ENCODE measurements at places on chromosomes 5 and 9.
A peak's percentile ranks its signal among the peaks of the same experiment; 100 is the strongest.

DNA sequence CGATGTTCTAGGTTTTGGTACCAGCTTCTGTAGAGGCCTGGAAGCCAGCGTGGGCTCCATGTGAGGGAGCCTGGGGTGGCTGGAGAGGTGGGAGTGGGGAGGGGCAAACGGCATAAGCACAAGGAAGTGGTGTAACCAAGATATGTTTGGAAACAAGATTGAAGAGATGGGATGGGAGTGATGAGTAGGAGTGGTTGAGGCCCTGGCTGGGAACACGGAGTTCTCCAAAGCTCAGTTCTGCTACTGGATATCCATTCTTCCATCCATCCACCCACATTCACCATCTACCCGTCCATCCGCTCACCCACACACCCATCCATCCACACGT is 12.2 kb downstream of the TSPAN17 start:
- no peak for DNase-seq

GRCh38 chr5:24141046-24141445 is 503.7 kb downstream of the CDH10 start:
- no peak for DNase-seq

GRCh38 chr5:72355706-72356299 is 35.6 kb downstream of the PTCD2 start:
- peak; percentile 13 for DNase-seq

DNA sequence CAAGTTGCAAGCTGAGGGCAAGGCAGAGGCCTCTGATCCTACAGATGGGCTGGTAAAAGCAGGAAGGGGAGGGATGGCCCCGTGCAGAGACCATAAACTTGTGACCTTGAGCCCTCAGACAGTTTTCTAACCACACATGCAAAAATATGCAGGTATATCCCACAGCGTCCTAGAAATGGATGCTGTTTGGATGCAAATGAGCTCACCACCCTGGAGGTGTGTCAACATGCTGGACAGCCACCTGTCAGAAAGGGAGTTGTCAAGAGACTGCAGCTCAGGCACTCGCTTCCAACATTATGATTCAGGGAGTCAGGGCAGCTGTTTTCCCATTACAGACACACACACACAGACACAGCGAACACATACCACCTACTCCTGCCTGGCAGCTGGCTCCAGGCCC is 97.3 kb upstream of the PANK3 start:
- no peak for DNase-seq
